ENCODE measurements at places on chromosomes 1 and 21. TPM values are rescaled to one million over a fixed set of nuclear protein-coding genes. Genes with fewer than 3 reads are reported as not detected.

- no peak for DNase-seq
- H3K4me1 ChIP-seq, result no peaks in the 10 kb centered on the region
- no peaks in the 10 kb centered on the region for H3K27me3 ChIP-seq
- H3K4me3 ChIP-seq, result no peak overlapping the region
- peaks cover 10% of the 10 kb centered on the region for H3K36me3 ChIP-seq
- no peak overlapping the region for H3K27ac ChIP-seq
Observed at GRCh38 chr1:222652676-222653075, 34.8 kb downstream of the MIA3 start.

DNA sequence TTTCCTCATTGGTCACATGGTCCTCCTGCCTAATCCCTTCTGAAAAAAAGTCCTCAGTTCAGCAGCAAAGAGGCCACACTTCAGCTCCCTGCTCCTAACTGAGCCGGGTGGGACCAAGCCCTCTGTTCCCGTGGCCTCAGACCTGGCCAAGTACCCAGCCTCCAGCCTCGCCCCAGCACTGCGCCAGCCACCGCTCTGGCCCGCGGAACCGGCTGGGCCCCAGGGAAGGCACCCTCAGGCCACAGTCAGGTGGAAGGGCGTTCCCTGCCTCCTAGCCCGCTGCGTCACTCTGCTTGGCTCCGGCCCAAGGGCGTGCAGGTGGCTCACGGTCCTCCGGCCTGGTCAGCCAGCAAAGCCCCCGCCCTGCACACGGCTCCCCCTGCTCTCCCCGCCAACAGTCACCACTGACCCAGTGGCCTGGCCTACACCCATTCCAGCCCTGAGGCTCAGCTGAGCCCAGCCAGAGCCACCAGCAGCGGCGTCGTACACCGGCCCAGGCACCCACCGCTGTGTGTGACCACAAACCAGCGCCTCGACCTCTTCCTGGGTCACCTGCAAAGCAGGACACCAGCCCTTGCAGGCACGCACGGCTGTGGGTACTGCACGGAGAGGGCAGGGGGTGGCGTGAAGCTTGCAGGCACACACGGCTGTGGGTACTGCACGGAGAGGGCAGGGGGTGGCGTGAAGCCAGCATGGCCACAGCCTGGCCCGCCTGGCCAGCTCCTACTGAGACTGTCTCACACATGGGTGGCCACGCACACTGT, 19.4 kb downstream of the NADK start:
- H3K27me3 ChIP-seq, result no peaks in the 10 kb centered on the region
- no peak for DNase-seq
- peaks cover 55% of the 10 kb centered on the region for H3K36me3 ChIP-seq
- no peak overlapping the region for H3K27ac ChIP-seq

GRCh38 chr1:3914911-3915310, 14.8 kb upstream of the C1orf174 start:
- H3K4me3 ChIP-seq, result no peak overlapping the region
- H3K27me3 ChIP-seq, result no peaks in the 10 kb centered on the region

DDAH1 gene
- 52.1 TPM for total RNA-seq

FCRL3 gene
- not detected for total RNA-seq

IKBKE gene
- 8.6 TPM for total RNA-seq
